Stimulated activated CD4-positive, alpha-beta T cell treated with anti-CD3 and anti-CD28 coated beads, Interleukin-12 subunit alpha, Interleukin-12 subunit beta, amount 100 ng/mL, for 4 hours (primary cell): ENCODE measurements at places on chromosomes 11 and 22.

DNA sequence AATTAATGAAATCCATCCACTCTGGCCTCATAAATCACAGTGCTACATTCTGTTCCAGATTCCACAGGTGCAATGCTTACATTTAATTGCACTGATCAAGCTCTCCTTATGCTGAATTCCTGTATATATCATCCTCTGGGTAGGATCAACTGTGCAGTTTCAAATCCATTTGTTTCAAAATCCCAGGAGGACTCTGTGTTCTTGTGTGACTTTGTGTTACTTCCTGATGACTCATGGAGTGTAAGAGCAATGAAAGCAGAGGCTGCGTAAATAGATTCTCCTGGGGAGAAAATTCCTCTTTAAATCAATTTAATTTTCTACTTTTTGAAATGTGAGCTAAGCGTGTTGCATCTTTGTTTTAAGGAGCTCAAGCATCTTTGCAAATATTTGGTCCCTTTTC is 752.7 kb downstream of the METTL15 start:
- DNase-seq = no peak

- no peak for DNase-seq
These were observed 53.5 kb downstream of the PRR5L start for GRCh38 chr11:36349351-36350136.

DNA sequence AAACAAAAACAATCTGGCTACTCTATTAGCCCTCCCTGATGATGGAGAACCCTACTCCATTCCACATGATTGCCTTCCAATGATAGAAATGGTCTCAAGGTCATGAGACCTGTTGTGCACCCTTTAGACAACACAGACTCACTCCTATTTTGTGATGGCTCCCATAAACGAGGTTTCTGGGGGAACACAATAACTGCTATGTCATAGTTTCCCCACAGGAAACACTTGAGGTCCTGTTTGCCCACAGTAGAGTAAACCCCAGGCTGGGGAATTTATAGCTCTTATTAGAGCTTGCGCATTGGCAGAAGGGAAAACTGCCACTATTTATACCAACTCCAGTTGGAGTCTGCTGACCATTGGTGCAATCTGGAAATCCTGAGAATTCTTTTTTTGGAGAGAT is 28.7 kb downstream of the MIF start:
- DNase-seq = no peak

DNA sequence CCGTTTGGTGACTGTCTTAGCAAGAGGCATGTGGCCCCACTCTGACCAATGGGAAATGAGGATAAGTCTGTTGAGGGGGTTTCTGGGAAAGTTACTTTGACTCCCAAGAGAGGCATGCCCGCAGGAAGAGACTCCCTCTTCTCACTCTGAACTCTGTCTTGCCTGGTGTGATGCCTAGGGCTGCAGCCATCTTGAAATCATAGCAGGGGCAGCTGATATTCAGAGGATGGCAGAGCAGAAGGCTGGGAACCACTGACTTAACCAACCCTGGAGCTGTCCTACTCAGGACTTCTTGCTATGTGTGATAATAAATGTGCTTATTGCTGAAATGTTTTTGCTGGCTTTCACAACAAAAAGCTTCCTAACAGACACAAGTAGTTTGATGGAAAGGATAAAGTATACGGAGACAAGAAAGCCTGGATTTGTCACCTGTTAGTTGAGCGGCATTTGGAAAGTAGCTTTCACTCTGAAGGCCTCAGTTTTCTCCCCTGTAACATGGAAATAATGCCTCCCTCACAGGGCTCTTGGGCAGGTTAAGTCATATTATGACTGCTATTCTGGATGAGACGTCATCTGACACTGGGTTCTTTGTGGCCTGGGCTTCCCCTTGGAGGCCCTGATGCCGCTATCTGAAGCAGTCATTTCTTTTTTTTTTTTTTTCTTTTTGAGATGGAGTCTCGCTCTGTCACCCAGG is 128.5 kb downstream of the CEP164 start:
- DNase-seq = no peak

GRCh38 chr22:38572065-38572464 is 2.1 kb upstream of the DMC1 start:
- DNase-seq = peak; percentile 7

- no peak for DNase-seq
These were observed 56.1 kb downstream of the TRMU start for GRCh38 chr22:46391486-46392136.

DNA sequence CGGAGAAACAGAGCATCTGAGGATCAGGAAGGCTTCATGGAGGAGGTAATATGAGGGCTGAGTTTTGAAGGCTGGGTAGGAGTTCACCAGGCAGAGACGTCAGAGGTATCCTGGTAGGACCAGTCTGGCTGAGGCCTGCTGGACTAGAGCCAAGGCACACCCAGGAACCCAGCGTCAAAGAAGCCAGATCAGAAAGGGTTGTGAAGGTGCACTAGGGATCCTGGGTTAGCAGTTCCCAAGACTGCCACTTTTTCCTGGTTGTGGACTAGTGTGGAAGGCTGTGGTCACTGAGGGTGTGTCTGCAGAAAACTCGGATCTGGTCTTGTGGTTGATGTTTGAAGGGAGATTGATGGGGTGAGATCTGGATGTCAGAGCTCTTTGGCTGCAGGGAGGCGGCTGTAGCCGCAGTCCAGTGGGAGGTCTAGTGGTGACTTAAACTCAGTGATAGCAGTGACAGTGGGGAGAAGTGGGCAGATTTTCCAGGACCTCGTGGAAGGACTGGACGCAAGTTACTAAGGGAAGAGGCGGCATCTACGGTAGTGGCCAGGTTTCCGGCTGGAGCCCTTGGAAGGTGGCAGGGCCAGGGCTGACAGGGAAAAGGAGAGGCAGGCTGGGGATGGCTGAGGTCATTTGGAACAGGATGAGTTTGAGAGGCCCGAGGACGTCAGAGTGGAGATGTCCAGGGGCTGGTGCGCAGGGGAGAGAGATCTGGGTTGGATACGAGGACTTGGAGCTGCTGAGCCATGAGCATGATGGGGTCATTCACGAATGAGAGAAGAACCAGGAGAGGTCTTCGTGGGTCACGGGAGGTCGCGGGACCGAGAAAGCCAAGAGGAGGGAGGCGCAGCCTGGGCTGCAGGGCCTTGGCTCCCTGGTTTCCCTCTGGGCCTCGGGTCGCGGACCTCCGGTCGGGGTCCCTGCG is 10.9 kb downstream of the RELA start:
- DNase-seq = no peak

- DNase-seq = no peak
These were observed 17.9 kb downstream of the OSBPL5 start for GRCh38 chr11:3147257-3147619.

DNA sequence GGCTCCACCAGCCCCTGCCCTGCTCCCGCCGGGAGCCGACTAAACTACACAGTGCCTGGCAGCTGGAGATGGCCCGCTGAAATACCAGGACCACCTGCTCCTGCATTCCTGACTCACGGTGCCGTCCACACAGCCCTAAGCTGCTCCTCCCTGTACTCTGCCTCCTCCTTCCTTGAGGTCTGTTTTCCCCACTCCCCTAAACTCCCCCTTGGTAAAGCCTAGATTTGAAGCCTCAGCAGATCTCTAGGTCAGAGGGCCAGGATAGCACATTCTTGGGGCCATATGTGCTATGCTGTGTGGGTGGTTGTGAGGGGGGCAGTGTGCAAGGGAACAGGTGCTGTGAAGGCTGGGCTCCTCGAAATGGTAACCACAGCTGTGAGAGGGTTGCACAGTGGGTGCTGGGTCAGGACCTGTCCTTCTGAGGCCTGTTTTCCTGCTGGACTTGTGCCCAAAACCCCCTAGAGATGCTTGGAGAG is 9.7 kb downstream of the LRFN4 start:
- DNase-seq = no peak

GRCh38 chr11:113551645-113552044 is 76.4 kb upstream of the DRD2 start:
- DNase-seq = no peak

DNA sequence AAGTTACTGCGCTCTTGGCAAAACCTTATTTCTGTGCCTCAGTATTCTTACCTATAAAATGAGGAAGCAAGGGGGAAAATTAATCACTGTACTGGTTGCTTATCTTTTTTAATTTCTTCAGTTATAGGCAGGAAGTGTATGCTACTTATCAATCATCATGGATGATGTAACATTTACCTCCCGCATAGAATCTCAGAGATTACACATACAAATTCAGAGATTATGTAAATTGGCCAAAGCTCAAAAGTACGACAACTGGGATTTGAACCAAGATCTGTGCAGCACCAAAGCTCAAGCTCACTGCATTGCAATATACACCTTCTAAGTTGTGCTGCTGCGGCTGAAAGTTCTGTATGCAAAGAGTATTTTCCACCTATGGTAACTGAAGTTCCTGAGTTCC is 83.0 kb downstream of the PDHX start:
- no peak for DNase-seq

GRCh38 chr11:36306888-36307287 is 10.8 kb downstream of the PRR5L start:
- DNase-seq = no peak

GRCh38 chr22:22865311-22866072 is 22.1 kb upstream of the IGLL5 start:
- DNase-seq = no peak

GRCh38 chr11:126214441-126214840 is 2.9 kb downstream of the FAM118B start:
- no peak for DNase-seq

DNA sequence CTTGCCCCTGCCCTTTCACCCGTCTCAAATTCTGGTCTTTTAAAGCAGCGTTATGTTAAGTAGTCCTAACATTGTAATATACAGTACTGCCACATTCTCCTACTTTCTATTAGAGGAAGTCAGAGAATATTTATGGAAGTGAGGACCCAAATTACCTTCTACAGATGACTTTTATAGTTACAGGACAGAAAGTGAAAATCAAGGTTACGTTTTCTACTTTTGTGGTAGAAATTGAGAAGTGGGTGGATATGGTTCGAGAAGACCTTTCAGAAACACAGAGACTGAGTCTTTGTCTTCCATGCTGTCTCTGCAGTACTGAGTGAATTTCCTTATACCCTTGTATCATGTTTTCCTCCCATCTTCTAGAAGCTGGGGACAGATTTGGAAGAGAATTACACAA is 17.1 kb downstream of the SC5D start:
- no peak for DNase-seq

- no peak for DNase-seq
These were observed 49.3 kb downstream of the SCUBE1 start for GRCh38 chr22:43293655-43294392.

GRCh38 chr22:31140746-31141145 is 438 bp upstream of the PLA2G3 start:
- no peak for DNase-seq

- no peak for DNase-seq
These were observed 25.3 kb upstream of the CRYBB3 start for GRCh38 chr22:25174156-25174887.

- DNase-seq = no peak
These were observed 26.8 kb downstream of the CTR9 start for GRCh38 chr11:10777806-10778205.

DNA sequence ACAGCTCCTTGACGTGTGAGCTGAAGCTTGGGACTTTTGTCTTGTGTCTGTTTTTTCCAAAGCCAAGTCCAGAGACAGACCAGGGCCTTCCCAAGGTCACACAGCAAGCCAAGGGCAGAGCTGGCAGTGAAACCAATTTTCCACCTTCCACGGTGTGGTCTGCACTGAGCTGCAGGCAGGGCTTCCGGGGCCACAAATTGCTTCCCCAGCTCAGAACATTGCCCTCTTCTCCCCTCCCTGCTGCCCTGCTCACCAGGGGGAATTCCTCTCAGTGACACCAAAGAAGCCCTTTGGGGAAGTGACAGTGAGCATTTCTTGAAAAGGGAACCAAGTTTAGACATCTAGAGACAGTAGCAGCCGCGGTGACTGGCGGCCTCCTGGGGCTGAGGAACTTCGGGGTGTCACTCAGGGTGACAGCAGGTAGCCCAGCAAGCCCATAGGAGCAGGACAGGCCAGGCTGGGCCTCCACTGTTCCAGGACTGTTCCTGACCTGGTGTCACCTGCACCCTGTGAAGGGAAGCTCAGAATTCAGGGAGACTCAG is 9.2 kb downstream of the FXYD2 start:
- DNase-seq = peak; percentile 50

DNA sequence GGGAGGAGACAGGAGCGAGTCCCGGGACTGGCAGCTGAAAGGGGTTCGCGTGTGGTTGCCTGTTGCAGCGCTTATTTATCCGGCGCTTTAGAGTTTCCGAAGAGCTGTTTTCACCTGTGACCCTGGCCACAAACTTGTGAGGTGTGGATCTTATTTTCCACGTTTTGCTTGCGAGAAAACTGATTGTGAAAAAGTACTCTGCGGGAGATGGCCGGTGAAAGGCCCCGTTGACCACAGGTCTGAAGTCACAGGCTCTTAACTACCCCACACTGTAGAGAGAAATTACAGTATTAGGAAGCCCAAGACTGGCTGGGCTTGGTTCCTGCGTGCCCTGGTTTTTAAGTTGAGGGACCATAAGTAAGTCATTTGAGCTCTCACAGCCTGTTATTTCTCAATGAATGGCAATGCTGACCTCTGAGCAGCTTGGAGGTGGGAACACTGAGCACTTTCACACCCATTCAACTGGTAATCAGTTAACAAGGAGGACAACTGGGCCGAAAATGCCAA is 379 bp upstream of the RAB38 start:
- no peak for DNase-seq

DNA sequence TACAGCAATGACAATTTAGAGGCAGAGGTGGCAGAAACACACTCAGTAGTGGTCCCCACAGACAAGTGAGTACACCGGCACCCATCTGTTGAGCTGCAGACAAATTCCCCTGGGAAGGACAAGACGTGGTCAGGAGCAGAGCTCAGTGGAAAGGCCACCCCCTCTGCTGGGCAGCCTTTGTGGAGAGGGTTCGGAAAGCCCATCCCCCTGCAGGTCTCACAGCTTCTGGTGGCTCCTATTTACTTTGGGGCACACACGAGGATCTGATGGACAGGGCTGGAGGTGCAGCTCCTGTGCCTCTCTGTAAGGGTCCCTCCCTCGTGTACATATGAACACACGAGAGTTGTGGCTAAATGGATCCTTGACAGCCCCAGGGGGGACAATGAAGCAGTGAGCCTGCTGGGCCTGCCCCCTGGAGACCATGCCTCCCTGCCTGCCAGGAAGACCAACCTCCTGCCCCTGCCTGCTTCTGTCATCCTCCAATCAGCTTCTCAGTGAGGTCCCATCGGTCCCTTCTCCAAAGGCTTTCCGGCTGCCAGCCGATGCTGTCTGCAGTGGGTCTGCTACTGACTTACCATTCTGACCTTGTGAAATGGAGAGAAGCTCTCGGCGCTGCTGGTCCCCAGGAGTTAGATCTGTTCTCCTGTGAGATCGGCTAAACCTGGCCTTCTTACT is 161.5 kb downstream of the CACNA1I start:
- DNase-seq = no peak

- no peak for DNase-seq
These were observed at the start of gene KCNK7 for GRCh38 chr11:65595543-65596281. KCNK7 (minus strand) TSS chr11:65595800; CDS start chr11:65595772, 28 bp downstream.

- no peak for DNase-seq
These were observed 551.6 kb downstream of the METTL15 start for GRCh38 chr11:28659716-28660348.
